ENCODE measurements at places on chromosomes 2 and 18.

DNA sequence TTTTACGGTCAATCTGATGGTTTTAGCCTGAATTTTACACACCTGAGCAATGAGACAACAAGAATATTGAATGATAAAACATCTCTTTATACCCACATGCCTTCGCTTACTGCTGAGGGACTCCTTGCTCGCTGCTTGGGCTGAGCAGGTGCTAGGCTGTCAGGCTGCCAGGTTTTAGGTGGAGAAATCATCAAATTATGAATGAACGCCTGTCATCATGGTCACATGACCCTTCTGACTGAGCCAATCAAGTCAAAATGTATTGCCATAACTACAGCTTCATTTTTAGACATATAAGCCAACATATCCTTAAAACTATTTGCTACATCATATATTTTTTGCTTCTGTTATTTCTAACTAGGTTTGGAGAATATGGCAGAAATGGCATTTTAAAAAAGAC, 274.0 kb downstream of the LNPK start:
- no peak for DNase-seq

GRCh38 chr2:68188831-68189230, 31.1 kb downstream of the PNO1 start:
- DNase-seq = no peak

DNA sequence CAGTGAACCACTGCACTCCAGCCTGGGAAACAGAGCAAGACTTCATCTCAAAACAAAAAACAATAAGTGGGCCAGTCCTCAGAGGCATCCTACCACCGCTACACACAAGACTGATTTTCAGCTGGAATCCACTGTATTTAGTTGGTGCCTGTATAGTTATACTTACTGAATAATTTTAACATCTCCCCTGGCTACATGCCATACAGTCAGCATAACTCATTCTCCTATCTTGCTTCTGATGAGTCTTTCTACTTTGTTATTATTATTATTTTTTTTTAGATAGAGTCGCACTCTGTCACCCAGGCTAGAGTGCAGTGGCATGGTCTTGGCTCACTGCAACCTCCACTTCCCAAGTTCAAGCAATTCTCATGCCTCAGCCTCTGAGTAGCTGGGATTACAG, 19.9 kb upstream of the CAB39 start:
- no peak for DNase-seq

GRCh38 chr2:160375802-160376469, 117.7 kb downstream of the RBMS1 start:
- no peak for DNase-seq

Measured in islet precursor cell (in vitro differentiated cells).